ENCODE measurements at places on chromosomes 7 and 10. TPM values are rescaled to one million over a fixed set of nuclear protein-coding genes. Genes with fewer than 3 reads are reported as not detected.

Gene OR9A2
- not detected for total RNA-seq

Gene C10orf67
- total RNA-seq: not detected

Gene ZNF735
- not detected for total RNA-seq

Gene BEND7
- 53.3 TPM for total RNA-seq

Gene METTL27
- total RNA-seq: 6.1 TPM

Gene ACSL5
- 0.64 TPM for total RNA-seq

Gene NAPEPLD
- 6.1 TPM for total RNA-seq

Gene CHAT
- 0.23 TPM for total RNA-seq

Gene SH2D4B
- 0.23 TPM for total RNA-seq

Gene C10orf95
- total RNA-seq: 0.18 TPM

Gene SEMA3A
- 8.5 TPM for total RNA-seq

Gene PAX4
- total RNA-seq: 0.33 TPM

Gene ADARB2
- total RNA-seq: 54.9 TPM

Gene GRID1
- total RNA-seq: 0.26 TPM

Gene PILRA
- 4.2 TPM for total RNA-seq

Gene GBX1
- 13.8 TPM for total RNA-seq

Gene FGFBP3
- 3.1 TPM for total RNA-seq

Gene RASSF4
- 9.6 TPM for total RNA-seq

Gene TCAF2
- total RNA-seq: 0.38 TPM

Gene HTR5A
- total RNA-seq: 0.08 TPM

Gene NRP1
- total RNA-seq: 486 TPM

Gene SLC35G1
- 5.0 TPM for total RNA-seq

Gene C1QL3
- total RNA-seq: 0.80 TPM

Gene OR2A7
- 2.6 TPM for total RNA-seq
